Stimulated activated CD8-positive, alpha-beta memory T cell treated with anti-CD3 and anti-CD28 coated beads, Interleukin-7, amount 100 ng/mL, for 1 hour (primary cell): ENCODE measurements at places on chromosomes 2 and 18.

DNA sequence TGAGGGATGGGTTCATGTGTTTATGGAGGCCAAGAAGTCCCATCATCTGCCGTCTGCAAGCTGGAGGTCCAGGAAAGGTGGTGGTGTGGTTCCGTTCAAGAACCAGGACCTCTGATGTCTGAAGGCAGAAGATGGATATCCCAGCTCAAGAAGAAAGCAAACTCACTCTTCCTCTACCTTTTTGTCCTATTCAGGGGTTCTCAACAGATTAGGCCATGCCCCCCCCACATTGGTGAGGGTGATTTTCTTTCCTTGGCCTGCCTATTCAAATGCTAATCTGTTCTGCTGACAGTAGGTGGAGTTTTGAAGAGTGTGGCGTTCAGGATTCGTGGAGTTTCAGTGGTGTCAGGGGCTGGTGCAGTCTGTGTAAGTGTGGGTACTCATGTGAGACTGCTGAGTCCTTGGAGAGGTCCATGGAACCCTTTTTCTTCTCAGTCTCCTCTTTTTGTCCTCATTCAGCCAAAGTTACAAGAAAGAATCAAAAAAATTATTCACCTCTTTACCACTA, 5.9 kb downstream of the MSL3B start:
- DNase-seq: no peak

DNA sequence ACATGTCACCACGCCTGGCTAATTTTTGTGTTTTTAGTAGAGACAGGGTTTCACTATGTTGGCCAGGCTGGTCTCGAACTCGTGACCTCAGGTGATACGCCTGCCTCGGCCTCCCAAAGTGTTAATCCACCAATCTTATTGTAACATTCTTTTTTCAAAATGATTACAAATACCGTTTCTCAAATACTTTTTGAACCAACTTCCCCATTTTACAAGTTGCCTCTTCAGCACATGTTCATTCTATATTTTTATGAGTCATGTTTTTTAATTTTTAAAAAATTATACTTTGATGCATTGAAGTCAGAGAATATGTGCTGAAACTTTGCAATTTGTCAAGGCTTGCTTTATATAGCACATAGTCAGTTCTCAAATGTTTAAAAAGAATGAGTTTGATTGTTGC, 58.2 kb downstream of the QPCT start:
- no peak for DNase-seq

- no peak for DNase-seq
These were observed 155.1 kb downstream of the DOCK10 start for GRCh38 chr2:224887141-224887540.

- no peak for DNase-seq
These were observed 61.0 kb downstream of the TSPYL6 start for GRCh38 chr2:54194761-54195750.

DNA sequence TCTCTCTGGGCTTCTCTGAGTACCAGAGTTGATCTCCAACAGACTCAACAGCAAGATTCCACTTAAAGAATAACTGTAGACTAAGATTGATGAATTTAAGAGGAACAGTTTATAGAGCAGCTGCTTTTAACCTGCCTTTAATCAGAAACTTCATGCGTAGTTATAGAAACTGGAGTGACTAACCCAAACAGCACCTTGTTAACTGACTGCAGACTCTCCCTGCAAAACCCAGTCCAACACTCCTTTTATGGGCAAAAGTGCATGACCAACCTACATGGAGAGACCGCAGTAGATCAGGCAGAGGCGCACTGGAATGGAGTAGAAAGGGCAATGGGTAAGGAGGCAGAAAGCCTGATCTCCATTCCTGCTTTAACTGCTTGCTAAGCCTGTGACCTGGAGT, 110.6 kb downstream of the NRP2 start:
- no peak for DNase-seq

DNA sequence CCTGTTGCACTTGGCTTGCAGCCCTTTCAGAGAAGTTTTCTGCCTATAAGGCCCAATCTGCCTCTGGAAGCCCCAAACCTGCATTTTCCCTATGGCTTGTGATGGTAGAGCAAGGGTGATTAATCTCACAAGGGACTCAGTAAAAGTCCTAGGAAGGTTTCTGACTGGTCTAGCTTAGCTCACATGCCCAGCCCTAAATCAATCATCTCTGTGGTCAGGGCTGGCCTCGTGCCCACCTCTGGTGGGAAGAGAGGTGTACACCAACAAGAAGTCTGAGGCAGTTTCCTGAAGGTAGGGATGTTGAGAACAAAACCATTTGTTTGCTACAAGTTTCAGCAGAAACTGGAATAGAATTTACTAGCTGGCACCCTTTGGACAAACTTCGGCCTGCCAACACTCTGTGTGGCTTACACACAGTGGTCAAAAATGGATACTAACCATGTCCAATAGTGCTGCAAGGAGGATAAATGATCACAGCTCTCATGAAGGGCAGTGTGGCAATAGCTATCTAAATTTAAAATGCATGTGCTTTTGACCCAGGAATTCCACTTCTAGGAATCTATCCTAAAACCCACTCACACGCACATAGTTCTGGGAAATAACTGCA, 96.4 kb downstream of the EN1 start:
- DNase-seq: no peak

DNA sequence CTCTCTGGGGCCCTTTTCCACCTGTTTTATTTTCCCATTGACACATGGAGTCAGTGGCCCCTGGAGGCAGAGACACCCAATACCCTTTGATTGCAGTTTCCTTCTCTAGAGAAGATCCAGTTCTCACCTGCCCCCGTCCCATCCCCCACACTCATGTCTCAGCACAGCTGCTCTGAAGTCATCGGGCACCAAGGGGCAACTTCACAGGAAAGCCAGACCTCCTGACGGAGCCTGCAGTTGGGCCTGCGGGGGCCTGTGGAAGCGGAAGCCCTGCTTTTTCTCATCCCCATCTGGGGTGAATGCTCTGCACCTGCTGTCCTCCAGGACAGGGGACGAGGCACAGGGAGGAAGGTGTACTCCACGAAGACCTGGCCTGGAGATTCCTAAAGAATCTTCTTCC, 308.3 kb upstream of the EPAS1 start:
- no peak for DNase-seq

DNA sequence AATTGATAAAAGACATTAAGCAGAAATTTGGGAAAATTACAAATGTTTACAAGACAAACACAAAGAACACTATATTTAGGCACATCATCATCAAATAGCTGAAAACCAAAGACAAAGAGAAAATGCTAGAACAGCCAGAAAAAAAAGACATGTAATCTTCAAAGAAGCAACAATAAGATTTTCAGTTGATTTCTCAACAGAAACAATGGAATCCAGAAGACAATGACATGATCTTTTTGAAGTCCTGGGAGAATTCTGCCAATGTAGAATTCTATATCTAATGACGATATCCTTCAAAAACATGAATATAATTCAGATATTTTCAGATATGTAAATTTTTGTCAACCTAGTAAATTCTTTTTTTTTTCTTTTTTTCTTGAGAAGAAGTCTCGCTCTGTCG, 179.0 kb downstream of the PTPRM start:
- no peak for DNase-seq

DNA sequence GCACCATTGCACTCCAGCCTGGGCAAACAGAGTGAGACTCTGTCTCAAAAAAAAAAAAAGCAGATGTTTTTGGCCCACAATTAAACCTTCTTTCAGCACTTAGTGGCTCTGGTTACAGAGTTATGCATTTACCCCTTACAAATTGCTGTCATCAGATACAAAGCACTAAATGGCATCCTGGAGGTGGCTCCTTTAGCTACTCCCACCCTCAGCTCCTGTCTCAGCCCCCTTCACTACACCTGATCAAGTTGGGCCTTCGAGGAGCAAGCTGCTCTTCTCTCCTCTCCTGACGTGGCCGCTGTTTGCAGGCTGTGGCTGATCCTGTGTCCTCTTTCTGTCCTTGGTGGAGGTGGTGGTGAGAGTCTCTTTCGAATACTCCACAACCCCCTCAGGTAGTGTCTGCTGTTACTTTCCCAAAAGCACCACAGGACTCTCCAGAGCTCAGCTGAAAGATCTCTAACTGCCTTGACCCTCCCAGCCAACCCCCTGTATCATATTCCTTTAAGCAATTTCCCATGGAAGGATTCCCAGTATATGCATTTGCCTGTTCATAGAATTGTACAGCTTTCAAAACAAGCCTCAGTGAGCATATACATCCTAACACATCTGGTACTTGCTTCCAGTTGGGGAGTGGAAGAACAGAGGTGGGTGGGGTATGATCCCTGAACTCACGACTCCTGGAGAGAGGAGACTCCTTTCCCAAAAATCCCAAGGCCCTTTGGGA, 285.9 kb downstream of the CLIP4 start:
- no peak for DNase-seq

DNA sequence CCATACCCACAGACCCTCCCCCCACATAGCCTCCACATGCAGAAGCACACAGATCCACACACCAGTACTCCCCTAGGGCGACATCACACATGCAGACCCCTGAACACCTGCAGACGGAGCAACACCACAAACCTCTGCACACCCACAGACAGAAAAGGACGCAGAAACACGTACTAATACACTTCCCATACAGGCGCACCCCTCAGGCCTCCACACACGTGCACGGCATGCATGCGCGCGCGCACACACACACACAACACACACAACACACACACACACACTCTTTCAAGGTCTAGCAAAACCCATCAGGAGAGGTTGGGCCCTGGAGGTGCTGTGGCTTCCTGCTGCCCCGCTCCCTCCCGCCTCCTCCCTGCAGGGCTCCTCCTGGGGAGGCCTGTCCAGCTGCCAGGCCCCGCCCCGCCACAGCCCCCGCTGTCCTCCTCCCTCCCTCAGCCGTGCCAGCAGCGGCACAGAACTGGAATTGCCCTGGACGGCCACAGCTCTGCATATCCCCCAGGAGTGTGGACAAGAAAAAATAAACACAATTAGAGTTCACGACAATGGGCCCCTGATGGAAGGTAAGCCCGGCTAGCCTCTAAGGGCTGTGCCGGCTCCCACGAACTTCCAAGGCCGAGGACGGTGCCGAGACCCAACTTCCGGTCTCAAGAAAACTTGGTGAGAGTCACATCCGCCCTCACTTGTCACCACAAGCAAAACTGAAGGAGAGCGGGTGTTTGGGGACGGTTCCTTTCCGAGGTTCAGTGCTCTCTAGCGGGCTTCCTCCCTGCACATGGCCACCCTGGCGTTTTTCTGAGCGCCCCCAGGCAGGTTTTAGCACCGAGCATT, 6.8 kb downstream of the ZFP36L2 start:
- DNase-seq: peak; percentile 42

- no peak for DNase-seq
These were observed 567.3 kb upstream of the DSEL start for GRCh38 chr18:68083776-68084175.

GRCh38 chr2:111930875-111931274, 32.5 kb downstream of the MERTK start:
- no peak for DNase-seq

- no peak for DNase-seq
These were observed 10.3 kb downstream of the SCN1A start for GRCh38 chr2:166117491-166117890.

DNA sequence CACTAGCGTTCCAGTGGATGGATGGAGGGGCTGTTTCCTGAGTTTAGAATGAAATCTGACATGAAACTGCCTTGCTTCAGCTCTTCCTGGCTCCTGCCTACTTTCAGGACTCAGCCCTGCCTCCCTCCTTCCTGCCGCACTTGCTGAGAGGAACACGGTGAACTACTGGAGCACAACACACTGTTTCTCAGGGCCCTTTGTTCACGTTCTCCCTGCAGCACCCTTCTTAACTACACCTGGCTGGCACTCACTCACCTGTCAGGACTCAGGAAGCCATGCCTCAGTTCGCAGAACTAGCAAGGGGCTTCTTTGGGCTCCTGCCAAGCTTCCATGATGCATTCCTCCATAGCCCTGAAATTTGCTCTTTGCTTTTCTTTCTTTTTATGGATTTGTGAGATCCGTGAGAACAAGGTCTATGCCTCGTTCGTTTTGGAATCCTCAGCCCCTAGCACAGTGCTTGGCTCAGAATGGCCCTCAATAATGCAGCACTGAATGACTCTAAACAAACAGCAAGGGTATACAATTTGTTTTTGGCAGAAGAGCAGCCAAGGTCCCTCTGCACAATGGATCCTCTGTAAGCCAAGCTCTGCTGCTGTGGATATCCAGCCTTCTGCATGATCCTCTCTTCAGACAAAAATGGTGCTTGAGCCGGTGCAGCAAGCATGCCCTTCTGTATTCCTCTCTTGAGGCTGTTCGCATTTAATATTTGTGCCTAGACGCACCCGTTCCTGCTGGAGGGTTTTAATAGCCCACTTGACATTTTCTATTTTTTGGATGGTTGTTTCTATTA, 357.0 kb downstream of the TSN start:
- DNase-seq: no peak

GRCh38 chr2:100786297-100786658, 33.7 kb upstream of the NPAS2 start:
- no peak for DNase-seq

GRCh38 chr2:215454519-215455246, 18.8 kb upstream of the FN1 start:
- DNase-seq: no peak

DNA sequence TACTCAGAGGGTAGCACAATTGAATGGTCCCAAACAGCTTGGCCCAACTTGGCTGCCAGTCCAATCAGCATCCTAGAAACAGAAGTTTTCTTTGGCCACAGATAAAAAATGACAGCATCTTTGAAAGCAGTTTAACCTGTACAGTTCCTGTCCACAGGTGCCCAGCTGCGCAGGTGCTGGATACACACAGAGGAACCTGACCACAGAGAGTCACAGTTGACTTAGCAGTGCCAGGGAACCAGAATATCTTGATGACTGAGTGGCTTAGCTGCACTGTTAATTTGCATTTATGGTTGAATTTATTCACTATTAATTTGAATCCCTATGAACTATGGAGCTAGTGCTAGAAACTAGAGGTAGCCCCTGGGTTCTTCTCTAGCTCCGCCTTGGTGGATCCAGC, 93.7 kb downstream of the TPGS2 start:
- DNase-seq: no peak

DNA sequence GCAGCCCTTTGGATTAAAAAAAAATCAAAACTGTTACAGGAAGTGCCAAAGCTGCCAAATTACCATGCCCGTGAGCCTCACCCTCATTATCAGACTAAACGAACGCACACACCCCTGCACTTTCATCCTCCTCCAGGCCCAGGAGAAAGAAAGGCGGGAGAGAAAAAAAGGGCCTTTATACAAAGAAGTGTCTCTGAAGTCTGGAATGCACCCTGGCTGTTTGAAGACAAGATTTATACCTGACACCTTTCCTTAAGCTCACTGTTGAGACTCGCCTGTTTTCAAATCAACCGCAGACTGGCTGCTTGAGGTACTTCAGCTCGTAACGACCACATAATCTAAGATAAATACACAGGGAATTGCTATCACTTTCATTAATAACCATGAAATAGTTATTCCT, 31.0 kb downstream of the EDAR start:
- no peak for DNase-seq

- DNase-seq: no peak
These were observed 199.9 kb downstream of the ACTR3 start for GRCh38 chr2:114089636-114090319.

DNA sequence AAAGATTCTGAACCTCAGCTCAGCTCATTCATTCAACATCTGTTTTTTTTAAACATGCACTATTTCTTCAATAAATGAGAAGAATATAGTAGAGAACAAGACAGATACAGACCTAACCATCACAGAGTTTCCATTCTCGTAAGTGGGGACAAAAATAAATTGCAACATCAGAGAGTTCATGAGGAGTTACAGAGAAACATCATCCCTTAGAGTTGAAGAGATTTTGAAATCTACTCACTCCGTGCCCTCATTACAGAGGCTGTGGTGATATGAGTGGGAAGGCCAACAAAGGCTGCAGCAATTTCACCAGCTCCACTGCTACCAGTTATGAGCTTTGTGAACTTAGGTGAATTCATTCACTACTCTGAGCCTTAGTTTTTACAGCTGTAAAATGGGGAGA, 399.3 kb downstream of the BCL11A start:
- no peak for DNase-seq

- no peak for DNase-seq
These were observed 6.1 kb upstream of the CXCR1 start for GRCh38 chr2:218172845-218173244.
